ENCODE measurements at places on chromosomes 7 and 10.

- no peak for DNase-seq
- no peak overlapping the region for H3K27ac ChIP-seq
- H3K36me3 ChIP-seq: no peaks in the 10 kb centered on the region
- H3K4me1 ChIP-seq: no peaks in the 10 kb centered on the region
These were observed 26.0 kb upstream of the WIPF3 start for GRCh38 chr7:29780346-29780745.

GRCh38 chr10:85926986-85927385 is 439.6 kb downstream of the GRID1 start:
- no peak for DNase-seq
- no peak overlapping the region for H3K4me3 ChIP-seq
- no peaks in the 10 kb centered on the region for H3K36me3 ChIP-seq
- no peak overlapping the region for H3K27ac ChIP-seq

DNA sequence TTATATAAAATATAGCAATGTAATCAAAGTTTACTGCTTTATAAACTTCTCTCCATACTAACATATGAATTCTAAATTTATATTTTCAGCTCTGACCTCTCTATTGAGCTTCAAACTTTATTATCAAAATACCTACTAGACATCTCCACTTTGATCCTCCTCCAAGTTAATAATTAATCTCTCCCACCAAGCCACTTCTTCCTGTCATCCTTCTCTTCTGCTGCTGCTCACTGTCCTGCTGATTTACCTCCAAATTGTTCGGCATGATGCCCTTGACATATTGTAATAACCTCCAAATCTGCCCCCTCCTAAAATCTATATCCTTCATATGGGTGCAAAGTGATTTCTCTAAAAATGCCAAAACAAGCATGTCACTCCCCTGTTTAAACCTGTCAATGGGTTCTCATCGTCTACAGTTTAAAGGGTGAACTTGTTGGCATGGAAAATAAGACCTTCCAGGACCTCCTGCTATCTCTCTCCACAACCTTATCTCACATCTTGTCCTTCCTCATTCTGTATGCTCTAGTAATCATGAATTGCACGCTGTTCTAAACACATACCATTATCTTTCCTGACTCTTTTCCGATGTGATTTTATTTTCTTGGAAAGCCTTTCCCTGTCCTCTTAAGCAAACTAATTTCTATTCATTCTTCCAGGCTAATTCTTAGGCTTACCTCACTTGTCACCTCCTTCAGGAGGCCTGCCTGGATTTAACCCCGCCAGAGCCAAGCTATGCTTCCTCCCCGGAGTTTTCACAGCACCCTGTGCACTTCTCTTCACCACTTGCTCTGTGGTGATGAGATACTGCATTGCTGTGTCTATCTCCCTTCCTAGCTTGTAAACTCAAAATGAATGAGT is 52.1 kb upstream of the STK17A start:
- no peaks in the 10 kb centered on the region for H3K4me1 ChIP-seq
- no peaks in the 10 kb centered on the region for H3K36me3 ChIP-seq
- no peak overlapping the region for H3K27ac ChIP-seq
- H3K27me3 ChIP-seq: peaks cover 11% of the 10 kb centered on the region
- no peak overlapping the region for H3K4me3 ChIP-seq

DNA sequence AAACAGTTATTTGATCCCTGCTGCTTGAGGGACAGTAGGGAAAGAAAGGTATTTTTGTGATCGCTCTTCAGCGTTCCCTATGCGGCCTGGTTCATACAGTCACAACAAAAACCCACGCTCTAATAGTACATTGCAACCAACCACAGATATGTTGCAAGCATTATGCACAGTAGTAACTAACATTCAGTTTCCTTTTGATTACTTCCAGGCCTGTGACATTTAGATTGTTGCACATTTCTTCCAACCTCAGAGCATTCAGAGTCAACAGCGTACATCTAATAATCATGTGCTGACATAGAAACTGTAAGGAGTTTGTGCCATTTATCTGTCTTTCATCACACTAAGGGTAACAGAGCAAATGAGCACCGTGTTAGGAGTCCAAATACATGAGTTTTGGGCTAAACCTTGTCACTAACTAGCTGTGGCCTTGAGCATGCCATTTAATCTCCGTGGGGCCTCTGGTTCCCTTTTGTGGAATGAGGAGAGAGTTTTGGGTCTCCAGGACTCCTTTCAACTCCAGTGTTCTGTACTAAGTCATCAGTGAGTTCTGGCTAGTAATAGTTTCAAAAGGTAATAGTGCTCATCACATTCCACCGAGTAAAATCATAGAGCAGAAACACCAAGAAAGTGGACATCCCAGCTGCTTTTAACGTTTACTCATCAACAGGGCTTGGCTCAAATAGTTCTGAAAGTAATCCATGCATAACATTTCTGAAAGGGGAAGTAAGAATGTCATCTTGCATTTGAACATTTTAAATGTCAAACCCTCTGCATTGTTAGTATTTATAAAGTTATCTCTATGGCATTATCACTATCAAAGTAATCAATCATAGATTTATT is 99.0 kb upstream of the FZD1 start:
- no peak for DNase-seq
- H3K27ac ChIP-seq: no peak overlapping the region
- no peaks in the 10 kb centered on the region for H3K27me3 ChIP-seq
- H3K4me3 ChIP-seq: no peak overlapping the region
- H3K4me1 ChIP-seq: no peaks in the 10 kb centered on the region
- H3K36me3 ChIP-seq: no peaks in the 10 kb centered on the region

DNA sequence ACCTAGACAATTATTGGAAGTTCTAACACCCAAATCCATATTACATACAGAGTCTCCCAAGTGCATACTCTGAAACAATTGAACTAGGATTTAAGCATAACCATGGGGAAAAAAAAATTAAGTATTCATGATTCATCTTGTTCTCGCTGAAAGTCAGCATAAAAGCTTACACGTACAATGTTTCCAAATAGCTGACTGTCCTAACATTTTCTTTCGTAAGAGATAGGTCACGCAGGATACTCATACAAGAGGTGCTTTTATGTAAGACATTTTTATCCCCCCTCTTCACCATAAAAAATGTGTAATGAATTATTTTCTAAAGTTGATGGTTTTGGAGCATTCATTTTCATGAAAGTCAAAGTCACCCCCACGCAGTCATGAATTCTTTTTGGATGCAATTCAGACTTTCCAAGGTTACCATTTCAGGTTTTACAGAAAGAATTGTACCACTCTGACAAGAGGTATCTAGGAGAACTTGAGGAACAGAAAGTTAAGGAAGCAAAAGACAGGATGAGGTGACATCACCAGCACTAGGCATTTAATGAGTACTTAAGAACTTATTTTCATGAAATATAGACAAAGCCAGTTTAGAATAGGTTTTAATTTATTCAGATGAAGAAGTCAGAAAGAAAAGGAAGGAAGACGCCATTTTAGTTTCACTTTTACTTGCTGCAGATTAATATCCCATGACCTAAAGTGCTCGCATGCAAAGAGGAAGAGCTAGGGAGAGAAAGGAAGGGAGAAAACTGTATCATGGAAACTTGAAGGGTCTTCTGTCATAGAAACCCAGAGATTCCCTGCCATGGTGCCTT is 55.8 kb downstream of the TMEM26 start:
- H3K27ac ChIP-seq: peak overlapping the region; percentile 72
- no peaks in the 10 kb centered on the region for H3K36me3 ChIP-seq
- H3K4me3 ChIP-seq: peak overlapping the region; percentile 78
- H3K27me3 ChIP-seq: peaks cover 7% of the 10 kb centered on the region
- DNase-seq: no peak
- peaks cover 14% of the 10 kb centered on the region for H3K4me1 ChIP-seq

GRCh38 chr7:83514977-83515376 is 134.0 kb downstream of the SEMA3E start:
- no peaks in the 10 kb centered on the region for H3K4me1 ChIP-seq
- H3K27me3 ChIP-seq: no peaks in the 10 kb centered on the region
- DNase-seq: no peak
- H3K36me3 ChIP-seq: no peaks in the 10 kb centered on the region
- H3K4me3 ChIP-seq: no peak overlapping the region

DNA sequence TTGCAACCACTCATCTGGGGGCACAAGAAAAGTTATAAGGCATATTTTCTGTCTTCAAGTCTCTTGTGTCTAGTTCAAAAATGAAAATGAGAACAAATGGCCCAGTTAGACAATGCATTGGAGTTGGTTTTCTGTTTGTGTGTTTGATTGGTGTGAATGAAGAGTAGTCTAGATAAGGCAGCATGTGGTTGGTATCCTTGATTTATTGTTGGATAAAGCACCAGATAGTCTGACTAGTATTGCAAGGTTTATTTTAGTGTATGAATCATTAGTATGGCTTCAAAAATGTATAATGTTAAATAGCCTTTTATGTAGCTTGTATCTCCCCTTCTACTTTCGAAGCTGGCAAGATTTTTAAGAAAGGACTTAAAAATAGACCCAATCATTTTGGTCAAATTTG is 237.3 kb downstream of the CDK14 start:
- H3K27me3 ChIP-seq: no peaks in the 10 kb centered on the region
- H3K4me1 ChIP-seq: no peaks in the 10 kb centered on the region
- no peaks in the 10 kb centered on the region for H3K36me3 ChIP-seq

DNA sequence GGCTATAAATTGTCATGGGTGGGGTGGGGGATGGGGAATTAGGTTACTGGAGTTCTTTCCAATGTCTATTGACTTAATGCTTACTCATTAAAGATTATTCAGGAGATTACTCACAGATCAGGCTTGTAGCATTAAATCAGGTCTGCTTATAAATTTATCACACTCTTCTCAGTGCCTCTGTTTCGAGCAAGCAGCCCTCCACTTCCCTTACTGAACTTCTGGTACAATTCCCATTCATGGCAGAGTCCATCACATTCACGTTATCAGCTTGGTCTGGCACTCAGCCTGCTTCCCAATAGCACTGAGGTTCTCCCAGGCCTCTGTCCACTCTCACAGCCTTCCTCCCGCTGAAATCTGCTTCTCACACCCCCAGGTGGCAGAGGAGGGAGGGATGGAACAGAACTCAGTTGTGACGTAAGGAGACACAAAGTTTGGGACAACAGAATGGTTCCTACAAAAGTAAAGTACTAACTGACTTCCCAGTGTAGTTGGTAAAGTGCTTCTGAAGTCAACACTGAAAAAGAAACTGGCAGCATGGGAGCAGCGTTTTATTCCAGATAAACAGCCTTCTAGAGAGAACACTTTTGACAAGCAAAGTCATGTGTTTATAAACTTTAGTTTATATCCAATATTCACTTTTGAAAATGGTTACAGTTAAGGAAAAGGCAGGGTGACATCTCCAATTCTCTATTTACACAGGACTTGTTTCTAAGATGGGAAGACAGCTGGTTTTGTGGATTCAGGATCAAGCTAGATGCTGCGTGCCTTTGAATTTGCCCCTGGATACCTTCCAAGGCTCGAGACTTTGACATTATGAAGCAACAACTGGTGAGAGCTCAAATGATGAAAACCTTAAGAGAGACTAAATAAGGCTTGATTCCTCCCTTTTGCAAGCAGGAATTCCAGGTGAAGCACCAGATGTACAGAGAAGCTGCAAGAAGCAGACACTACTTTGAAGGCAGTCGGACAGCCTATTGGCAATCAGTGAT is 81.4 kb downstream of the ATXN7L1 start:
- no peak overlapping the region for H3K4me3 ChIP-seq
- H3K27ac ChIP-seq: no peak overlapping the region
- peaks cover 17% of the 10 kb centered on the region for H3K4me1 ChIP-seq
- no peaks in the 10 kb centered on the region for H3K36me3 ChIP-seq
- no peak for DNase-seq
- no peaks in the 10 kb centered on the region for H3K27me3 ChIP-seq

GRCh38 chr7:10225275-10225674 is 748.4 kb upstream of the PHF14 start:
- no peak overlapping the region for H3K4me3 ChIP-seq
- no peaks in the 10 kb centered on the region for H3K4me1 ChIP-seq
- H3K36me3 ChIP-seq: no peaks in the 10 kb centered on the region
- H3K27me3 ChIP-seq: no peaks in the 10 kb centered on the region
- no peak overlapping the region for H3K27ac ChIP-seq
- no peak for DNase-seq

- peaks cover 6% of the 10 kb centered on the region for H3K36me3 ChIP-seq
- peaks cover 17% of the 10 kb centered on the region for H3K4me1 ChIP-seq
- H3K27ac ChIP-seq: no peak overlapping the region
- peaks cover 9% of the 10 kb centered on the region for H3K27me3 ChIP-seq
- no peak overlapping the region for H3K4me3 ChIP-seq
These were observed 15.8 kb downstream of the ADAP1 start for GRCh38 chr7:938546-939185.

DNA sequence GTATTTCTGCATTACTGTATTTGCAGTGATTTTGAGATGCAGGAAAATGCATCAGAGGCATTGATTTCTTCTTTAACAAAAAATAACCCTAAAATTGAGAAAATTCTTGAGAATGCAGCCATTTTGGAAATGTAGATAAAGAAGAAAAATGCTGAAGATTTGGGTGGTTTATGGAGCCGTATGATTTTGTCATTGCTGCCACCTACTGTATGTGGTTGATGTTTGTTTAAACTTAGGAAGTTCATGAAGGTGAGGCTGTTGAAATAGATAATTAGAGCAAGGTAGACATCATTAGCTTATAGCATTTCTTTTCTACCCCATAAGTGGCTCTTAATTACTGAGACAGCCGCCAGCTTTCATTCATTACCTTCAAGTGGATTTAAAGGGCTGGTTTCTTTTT is 92.1 kb upstream of the SAMD8 start:
- no peak for DNase-seq
- H3K27ac ChIP-seq: no peak overlapping the region

GRCh38 chr10:84659027-84659426 is 330.6 kb downstream of the CCSER2 start:
- no peak for DNase-seq
- H3K27me3 ChIP-seq: no peaks in the 10 kb centered on the region
- H3K4me1 ChIP-seq: peaks cover 4% of the 10 kb centered on the region
- no peaks in the 10 kb centered on the region for H3K36me3 ChIP-seq
- H3K4me3 ChIP-seq: no peak overlapping the region

GRCh38 chr7:34320926-34321661 is 336.9 kb upstream of the NPSR1 start:
- H3K27ac ChIP-seq: no peak overlapping the region
- H3K27me3 ChIP-seq: peaks cover 7% of the 10 kb centered on the region
- H3K36me3 ChIP-seq: no peaks in the 10 kb centered on the region
